ENCODE measurements at places on chromosomes 5 and 9.

- no peak for DNase-seq
These were observed at the start of gene F2RL2 for GRCh38 chr5:76622973-76623596. Gene F2RL2, minus strand, starts transcription at chr5:76623403. Its CDS starts 173 bp downstream, at chr5:76623230.

DNA sequence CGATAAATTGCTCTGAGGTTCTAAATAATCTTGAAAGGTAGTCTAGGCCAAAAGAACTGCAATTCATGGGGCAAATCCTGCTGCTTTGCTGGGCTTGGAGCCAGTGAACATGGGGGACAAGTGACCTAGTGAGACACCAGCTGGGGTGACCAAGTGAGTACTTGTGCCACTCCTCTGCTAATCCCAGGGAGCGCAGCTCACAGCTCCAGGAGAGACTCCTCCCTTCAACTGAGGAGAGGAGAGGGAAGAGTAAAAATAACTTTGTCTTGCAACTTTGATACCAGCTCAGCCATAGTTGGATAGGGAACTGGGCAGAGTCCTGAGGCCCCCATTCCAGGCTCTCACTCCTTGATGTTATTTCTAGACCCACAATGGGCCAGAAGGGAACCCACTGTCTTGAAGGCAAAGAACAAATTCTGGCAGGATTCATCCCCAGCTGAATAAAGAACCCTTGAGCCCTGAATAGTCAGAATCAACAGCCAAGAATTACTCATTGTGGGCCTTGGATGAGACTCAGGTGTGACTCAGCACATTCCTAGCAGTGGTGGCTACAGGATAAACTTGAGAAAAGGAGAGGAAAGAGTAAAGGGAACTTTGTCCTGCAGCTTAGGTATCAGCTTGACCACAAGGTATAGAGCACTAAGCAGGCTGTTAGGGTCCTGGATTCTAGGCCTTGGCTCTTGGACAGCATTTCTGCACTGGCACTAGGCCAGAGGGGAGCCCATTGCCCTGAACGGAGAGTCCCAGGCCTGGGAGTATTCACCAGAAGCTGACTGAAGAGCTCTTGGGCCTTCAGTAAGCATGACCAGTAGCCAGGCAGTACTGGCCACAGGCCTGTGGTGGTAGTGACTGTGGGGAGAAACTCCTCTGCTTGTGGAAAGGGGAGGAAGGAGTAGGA, 288.3 kb upstream of the CDH18 start:
- DNase-seq: no peak

DNA sequence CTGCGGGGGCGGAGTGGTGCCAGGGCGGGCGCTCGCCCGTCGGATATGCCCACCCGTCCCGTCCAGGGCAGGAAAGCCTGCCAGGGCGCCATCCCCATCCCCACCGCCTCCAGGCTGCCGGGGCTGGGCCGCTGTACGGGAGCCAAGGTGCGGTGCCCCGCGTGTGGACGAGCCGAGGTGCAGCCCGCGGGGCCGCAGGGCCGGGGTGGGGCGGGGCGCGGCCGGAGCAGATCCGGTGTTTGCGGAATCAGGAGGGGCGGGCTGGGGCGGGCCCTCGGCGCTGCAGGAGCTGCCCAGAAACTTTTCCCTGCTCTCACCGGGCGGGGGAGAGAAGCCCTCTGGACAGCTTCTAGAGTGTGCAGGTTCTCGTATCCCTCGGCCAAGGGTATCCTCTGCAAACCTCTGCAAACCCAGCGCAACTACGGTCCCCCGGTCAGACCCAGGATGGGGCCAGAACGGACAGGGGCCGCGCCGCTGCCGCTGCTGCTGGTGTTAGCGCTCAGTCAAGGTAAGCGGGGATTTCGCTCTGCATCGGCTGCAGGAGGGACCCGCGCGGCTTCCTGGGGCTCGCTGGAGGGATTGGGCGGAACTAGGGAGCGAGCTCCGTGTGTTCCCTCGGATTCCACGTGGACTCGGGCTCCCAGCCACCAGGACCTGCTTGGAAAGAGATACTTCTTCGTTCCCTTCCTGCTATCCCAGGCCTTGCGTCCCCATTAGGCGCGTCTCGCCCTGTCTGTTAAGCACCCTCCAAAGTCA, at the start of gene ITGA2:
ITGA2 (plus strand) TSS at position 328 of the 756 bp plus-strand sequence; CDS start at position 445, 117 bp downstream.
- DNase-seq: peak; percentile 49

GRCh38 chr5:153626836-153627235, 136.4 kb downstream of the GRIA1 start:
- no peak for DNase-seq

Measured in CD8-positive, alpha-beta memory T cell (primary cell).